SK-N-MC (cell line): ENCODE measurements at places on chromosomes 3 and 15.

GRCh38 chr3:50672656-50673055 is 2.1 kb upstream of the DOCK3 start:
- DNase-seq = no peak

DNA sequence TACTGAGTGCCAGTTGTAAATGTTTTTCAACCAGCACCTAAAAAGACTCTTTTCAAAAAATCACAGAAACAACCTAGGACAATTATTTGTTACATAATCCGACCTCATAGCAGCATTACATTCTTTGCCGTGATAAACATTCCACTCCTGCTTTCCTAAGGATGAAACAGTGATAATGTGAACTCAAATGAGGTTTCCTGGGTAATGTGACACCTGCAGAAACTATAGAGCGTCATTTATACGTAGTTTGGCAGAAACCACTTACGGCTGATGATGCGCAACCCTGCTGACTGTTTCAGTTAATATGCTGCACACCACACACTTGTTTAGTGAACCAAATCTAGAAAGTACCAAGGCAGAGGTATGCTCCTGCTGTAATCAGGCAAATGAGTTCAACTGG is 55.8 kb downstream of the SEMA6D start:
- no peak for DNase-seq

GRCh38 chr3:46091046-46091445 is 63.8 kb upstream of the XCR1 start:
- no peak for DNase-seq

GRCh38 chr3:24287755-24288450 is 206.7 kb downstream of the THRB start:
- DNase-seq = no peak

- DNase-seq = no peak
Measured at GRCh38 chr15:33565094-33565493, 254.3 kb downstream of the RYR3 start.

GRCh38 chr15:51580385-51580784 is 42.2 kb downstream of the DMXL2 start:
- DNase-seq = no peak

GRCh38 chr15:85047271-85047948 is 65.8 kb downstream of the PDE8A start:
- DNase-seq = peak; percentile 66

DNA sequence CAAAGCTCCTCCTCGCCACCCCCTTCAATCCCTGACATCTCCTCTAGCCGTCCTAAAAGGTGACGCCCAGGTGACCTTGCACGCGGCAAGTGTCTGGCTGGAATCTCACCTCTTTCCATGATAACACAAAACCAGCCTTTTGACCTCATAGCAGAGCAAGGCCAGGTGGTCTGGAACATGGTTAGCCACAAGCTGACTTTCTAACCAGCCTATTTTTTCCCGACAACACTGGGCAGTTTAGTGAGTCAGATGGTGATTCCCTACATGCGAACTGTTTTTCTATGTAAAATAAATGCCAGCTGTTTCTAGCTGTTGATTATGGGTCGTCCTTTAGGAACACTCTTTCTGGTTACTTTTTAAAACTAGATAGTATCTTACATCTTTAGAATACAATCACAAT is 243.0 kb downstream of the CD47 start:
- no peak for DNase-seq

DNA sequence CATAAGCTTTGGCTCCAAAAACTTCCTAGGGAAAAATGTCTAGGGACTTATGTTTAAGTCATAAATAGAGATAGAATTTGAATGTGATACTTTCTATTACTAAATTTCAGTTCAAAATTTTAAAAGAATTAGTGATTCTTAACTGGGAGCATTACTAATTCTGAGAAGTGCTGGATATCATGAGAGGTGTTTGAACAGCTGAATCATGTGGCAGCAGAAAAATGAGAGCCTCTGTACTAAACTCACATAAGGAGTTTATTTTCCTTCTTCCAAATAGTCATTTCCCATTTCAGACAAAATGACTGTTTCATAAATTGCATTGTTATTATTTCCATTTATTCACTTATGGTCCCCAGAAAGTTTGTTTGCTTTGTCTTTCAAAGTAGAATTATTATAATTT is 62.7 kb downstream of the SLMAP start:
- no peak for DNase-seq

DNA sequence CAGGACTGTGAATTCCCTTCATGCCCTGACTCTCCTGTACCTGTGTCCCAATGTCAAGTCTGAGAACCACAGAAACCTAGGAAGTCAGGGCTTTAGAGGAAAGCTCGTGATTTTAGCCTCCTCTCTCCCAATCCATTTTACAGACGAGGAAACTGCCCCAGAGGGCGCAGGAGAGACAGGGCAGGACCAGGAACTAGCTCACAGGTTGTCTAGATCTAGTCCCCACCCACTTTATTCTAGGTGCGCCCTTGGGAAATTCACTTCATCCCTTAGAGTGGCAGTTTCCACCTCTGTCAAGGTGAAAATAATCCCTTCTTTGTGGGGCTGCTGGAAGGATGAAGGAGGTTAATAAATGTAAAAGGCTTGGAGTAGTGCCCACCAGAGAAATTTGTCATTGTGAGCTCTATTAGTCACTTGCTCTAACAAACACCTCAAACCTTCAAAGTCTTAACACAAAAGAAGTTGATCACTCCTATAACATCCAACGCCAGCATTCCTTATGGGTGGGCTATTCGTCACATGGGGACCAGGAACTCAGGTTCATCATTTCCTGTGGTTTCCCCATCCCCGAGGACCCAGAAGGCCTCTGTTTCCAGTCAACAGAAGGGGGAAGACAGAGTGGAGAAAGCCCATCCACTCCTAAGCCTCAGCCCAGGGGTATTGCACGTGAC is 282.3 kb downstream of the XXYLT1 start:
- no peak for DNase-seq

DNA sequence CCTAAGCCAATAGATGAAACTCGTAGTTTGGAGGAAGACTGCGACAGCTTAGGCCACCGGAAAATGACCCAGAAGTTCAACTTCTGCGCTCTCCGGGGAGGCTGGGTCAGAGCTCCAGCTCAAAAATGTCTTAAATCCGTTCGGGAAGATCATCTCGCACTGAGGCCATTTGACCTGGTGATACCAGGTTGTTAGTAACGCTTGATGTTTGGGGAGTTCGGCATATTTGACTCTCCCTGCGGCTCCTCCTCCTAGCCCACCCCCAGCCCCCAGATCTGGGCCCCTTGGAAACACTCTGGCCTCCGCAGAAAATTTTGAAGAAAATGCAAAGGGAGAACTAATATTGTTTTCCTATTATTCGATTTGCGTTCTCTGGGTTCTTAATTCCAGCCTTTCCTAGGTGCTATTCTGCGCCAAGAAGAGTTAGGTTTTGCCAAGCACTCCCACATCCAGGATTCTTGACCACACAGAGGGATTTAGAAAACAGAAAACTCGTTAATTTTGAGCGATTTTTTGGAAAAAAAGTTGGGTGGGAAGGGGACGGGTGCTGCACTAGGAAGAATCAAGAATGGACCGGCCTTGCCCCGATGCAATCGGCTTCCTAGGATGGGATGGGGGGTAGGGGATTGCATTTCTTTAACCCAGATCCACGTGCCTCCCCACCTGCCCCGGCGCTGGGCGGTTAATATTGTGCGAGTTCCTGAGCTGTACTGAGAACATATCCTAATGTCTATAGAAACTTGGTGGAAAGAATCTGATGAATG is 50.0 kb downstream of the ZIC4 start:
- no peak for DNase-seq

- DNase-seq = no peak
Measured at GRCh38 chr3:42157540-42158538, 66.7 kb downstream of the TRAK1 start.

DNA sequence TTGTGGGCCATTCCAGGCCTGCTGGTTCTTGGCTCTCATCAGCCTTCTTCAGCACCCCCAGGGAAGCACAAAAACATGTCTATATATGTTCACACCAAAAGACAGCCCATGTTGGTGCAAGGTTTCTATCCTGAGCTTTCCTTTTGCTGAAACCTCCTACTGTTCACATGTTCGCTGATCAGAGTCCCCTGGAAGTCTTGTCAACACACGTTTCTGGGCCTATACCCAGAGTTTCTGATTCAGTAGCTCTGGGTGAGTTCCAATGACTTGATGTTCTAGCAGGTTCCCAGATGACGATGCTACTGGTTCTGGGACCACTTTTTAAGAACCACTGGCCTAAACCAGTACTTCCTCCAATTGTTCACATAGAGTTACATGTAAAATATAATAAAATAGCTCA is 46.0 kb downstream of the SUCNR1 start:
- DNase-seq = no peak

DNA sequence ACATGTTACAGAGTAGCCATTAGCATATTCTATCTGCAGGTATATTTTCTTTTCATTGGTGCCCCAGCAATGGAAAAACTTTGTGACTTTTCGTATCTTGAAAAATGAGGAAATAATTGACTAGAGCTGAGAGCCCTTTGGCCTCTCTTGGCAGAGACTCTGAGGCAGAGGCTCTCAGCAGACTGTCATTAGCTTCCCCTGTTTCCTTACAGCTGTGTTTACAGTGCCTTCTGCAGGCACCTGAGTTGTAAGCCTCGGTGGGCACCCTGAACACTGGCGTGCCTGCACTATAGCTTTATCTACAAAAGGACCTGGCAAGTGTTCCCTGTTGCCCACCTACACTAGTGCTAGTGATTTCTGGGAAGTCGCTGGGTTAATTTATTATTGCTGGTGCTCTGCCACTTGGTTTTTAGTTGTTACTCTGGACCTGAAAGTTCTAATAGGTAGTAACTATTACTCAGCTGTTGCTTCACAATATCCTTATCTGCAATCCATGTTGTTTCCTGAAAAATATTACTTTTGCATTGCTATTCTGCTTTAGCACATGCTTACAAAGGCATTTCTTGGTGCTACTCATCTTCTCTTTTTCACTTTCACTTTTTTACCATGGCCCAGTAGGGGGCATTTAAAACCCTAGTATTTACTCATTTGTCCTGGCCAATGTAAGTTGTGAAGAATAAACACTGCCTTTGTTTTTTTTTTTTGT is 7.8 kb upstream of the GPR171 start:
- DNase-seq = no peak

DNA sequence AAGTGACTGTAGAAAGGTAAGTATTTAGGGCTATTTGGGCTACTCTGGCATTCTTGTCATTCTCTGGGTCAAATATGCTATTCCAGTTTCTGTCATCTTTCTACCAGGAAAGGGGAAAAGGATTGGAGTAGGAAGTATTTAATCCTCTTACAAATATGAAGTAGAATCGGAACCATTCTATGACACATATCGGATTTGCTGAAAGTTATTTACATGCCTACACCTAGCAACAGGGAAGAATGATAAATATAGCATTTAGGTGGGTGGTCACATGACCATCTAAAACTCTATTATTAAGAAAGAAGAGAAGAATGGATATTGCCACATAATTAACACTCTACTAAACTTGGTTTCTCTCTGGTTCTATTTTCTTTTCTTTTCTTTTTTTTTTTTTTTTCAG is 1353.1 kb downstream of the ZPLD1 start:
- DNase-seq = no peak

GRCh38 chr15:71802770-71803169 is 7.6 kb upstream of the NR2E3 start:
- DNase-seq = no peak

- DNase-seq = no peak
Measured at GRCh38 chr3:56739036-56739435, 56.0 kb upstream of the TASOR start.

DNA sequence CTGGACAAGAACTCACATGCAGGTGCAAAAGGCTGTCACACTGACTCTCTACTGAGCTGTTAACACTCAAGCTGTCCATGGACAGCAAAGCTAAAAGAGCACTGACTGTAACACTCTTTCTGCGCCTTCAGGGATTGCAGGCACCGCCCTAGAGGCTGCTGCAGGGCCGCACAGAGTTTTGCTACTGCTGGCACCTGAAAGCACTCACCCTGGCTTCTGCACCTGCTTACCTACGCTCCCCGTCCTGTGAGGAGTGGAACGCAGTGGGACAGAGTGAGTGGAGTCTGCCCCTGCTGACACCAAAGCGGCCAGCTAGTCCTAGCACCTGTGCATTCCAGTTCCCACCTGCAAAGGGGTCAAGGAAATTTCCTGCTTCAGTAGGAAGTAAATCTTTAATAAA is 941.3 kb downstream of the DIPK2A start:
- no peak for DNase-seq

- no peak for DNase-seq
Measured at GRCh38 chr3:124860599-124860998, 26.6 kb downstream of the ITGB5 start.

DNA sequence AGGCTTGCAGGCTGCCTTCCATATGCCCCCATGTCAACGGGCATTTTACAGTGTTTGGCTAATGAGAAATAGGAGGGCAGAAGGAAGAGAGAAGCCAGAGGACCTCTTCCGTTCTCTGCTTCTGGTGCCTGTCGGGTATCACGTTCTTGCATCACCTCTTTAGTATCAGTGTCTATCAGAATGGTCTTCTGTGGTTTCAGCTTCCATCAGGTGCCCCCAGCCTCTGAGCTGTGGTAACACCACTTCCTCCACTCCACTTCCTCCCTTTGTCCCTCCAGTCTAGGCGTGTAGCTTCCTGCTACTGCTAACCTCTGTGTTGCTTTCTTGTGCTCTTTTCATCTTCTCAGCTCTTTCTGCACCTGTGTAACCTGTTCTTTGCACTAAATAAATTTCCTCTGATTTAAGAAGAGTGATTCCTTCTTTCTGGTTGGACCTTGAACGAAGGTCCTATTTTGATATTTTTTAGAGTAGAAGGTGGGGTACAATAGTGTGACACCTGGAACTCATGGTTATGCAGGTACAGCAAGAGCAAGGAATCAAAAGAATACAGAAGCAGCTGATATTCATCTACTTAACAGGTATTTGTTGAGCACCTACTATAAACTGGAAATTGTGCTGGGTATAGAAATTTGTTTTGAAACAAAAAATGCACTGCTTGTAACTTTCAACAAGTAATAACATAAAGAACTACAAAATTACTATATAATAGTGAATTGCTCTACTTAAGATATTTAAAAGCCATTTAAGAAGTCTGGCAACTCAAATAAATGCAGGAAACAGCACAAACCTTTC is 27.4 kb upstream of the FOXB1 start:
- no peak for DNase-seq

DNA sequence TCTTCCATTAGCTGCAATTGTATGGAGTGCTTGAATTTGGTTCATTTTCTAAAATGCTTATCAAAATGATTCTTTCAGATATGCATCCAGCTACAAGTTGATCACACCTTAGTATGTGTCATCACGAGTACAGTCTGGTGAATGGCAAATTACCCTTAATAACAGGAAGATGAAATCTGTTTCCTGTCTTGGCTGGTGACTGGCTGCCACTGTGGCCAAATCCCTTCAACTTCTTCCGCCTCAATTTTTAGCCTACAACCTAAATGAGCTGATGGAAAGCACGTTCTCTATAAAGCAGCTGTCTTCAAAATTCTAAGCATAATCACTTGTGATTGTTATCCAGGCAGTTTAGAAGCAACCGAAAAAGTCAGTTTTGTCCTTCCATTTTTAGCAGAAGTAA is 387.1 kb upstream of the NECTIN3 start:
- DNase-seq = no peak

GRCh38 chr15:57330619-57331340 is 45.5 kb upstream of the CGNL1 start:
- DNase-seq = no peak
